Stimulated activated CD4-positive, alpha-beta T cell treated with anti-CD3 and anti-CD28 coated beads, Interleukin-15, amount 100 ng/mL, for 1 hour (primary cell): ENCODE measurements at places on chromosomes 16 and 17.

DNA sequence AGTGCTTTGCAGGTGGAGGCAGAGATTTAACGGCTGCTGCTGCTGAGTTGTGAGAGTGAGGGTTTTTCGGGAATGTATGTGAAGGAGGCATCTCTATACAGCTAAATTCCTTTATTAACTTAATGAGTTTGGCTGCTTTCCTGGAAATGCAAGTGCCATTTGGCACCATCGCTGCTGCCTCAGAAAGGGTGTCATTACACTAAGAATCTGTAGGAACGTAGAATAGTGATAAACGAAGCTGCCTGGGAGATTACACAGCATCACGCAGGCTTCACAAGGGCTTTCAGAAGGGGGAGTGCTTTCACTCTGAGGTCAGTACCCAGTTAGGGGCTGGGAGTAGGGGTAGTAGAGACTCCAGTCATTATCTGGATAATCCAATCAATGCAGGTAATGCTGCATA, 14.1 kb upstream of the NLRP1 start:
- no peak for DNase-seq

GRCh38 chr17:80361495-80362220, 53.3 kb upstream of the ENDOV start:
- no peak for DNase-seq

GRCh38 chr17:40177275-40177874, at the start of gene RAPGEFL1:
TSS of gene RAPGEFL1 (plus strand) at chr17:40177470. CDS start at chr17:40177862, 392 bp downstream.
- peak; percentile 87 for DNase-seq

DNA sequence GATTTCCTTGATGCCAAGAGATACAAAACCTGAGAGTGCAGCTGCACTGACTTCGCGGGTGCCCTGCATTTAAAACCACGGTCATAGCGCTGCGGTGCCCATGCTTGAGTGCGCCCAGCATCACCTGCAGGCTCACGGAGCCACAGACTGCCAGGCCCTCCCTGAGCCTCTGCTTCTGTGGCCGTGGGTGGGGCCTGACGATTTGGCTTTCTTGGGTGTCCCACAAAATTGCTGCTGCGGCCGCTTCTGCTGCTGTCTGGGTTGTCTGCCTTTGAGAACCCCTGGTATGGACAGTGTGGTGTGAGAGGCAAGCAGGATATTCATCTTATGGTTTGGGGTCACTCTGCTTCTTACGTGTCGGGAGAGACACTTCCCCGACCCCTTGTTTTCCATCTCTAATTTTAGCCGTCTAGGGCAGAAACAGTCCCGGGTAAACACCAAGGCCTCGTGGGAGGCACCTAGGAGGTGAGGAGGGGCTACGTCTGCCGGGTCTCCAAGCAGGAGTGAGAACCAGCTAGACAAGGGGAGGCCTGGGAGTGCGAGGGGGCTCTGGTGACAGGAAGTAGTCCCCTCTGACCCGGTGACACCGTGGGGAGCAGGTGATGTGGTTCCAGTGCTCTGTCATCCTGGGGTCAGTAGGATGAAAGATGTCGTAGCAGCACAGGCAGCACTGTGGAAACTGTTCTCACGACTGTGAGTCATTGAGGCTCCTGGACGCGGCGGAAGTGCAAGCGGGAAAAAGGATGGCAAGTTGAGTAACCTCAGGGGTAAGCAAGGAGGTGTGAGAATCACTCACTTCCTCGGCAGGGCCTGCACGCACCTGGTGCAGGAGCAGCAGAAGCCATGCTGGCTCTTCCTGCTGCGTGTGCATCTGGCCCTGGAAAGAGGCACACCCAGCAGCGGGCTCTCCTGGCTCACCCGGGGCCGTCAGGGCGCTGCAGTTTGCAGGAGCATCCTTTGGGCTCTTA, 176.3 kb downstream of the RPTOR start:
- peak; percentile 46 for DNase-seq

GRCh38 chr17:22463110-22463850, 771.0 kb downstream of the KCNJ18 start:
- no peak for DNase-seq

- DNase-seq = no peak
Observed at GRCh38 chr16:10266809-10267208, 84.6 kb upstream of the GRIN2A start.

GRCh38 chr17:9648521-9649110, 3.3 kb downstream of the USP43 start:
- no peak for DNase-seq

GRCh38 chr17:36721560-36722120, 120.3 kb downstream of the MRM1 start:
- no peak for DNase-seq

DNA sequence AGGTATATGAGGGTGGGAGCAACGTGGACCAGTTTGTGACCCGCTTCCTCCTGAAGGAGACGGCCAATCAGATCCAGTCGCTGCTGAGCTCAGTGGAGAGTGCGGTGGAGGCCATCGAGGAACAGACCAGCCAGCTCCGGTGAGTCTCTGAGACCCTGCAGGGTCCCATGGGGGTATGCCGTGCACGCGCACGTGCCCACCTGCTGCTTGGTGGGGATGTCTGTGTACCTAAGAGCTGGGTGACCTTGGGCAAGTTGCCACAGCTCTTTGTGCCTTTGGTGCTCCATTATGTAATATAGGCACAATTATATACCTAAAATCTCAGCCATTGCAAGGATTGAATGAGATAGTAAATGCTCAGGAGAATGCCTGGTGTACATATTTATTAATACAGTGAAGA, 22.4 kb downstream of the NECAB2 start:
- no peak for DNase-seq

DNA sequence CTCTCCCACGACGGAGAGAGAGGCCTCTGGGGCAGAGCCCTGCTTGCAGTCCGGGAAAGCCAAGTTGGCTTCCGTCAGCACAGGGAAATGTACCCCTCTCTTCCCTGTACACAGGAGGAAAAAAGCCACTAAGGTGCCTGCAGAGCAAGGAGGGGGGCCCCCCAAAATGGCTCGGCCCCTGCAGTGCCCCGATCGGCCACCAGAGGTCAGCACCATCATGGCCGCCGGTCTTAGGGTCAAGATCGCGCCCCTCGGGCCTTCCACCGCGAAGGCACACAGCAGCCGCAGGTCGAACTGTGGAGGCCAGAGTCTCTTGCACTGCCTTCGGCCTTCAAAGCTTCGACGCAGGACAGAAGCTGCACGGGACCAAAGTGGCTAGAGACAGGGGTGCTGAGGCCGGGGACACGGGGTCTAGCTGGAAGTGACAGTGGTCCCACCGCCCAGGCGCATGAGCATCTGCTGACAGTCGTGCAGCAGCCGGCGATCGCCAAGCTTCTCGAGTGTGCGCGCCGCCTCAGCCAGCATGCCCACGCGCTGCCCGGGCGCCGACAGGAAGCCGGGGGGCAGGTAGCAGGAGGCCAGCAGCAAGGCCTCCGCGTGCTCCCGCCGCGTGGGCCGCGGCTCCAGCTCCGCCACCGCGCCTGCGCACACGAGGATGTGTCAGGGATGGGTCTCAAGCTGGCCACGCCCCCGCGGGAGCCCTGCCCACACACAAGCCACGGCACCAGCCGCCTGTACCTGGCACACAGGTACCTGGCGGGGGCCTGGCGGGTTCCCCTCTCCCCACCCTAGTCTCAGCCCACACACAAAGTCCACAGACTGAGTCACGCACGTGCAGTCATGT, 24.4 kb downstream of the SREBF1 start:
- DNase-seq = peak; percentile 56

- DNase-seq = no peak
Observed at GRCh38 chr17:1182811-1183170, 3.0 kb upstream of the ABR start.

DNA sequence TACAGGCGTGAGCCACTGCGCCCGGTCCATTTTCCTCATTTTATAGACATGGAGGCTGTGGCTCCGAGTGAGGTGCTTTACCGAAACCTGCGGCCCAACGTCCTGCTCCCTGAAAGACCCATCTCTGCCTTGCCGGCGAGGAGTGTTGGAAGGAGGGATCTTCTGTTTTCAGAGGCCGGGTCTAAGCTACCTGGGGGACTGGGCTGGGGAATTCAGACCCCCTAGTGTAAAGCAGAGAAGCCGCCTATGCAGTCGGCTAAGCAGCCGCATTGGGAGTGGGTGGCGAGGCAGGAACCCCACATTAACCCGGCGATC, 16.3 kb downstream of the MEOX1 start:
- no peak for DNase-seq

DNA sequence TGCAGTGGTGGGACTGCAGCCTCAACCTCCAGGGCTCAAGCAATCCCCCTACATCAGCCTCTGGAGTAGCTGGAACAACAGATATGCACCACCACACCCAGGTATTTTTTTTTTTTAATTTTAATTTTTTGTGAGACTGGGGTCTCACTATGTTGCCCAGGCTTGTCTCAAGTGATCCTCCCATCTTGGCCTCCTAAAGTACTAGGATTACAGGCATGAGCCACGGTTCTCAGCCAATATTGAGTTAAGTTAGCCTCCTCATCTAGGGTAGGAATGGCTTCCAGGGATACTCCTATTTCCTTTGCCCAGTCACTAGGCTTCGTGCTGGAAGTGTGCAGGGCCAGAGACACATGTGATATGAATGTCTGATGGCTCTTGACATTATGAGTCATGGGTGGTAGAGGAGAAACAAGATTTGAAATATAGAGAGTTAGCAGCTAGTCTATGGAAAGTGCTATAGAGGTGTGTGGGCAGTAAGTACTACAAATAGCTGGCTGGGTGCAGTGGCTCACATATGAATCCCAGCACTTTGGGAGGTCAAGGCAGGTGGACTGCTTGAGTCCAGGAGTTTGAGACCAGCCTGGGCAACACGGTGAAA, 8.0 kb upstream of the HES7 start:
- DNase-seq = no peak

GRCh38 chr17:34902831-34903547, 58.3 kb downstream of the CCT6B start:
- no peak for DNase-seq

DNA sequence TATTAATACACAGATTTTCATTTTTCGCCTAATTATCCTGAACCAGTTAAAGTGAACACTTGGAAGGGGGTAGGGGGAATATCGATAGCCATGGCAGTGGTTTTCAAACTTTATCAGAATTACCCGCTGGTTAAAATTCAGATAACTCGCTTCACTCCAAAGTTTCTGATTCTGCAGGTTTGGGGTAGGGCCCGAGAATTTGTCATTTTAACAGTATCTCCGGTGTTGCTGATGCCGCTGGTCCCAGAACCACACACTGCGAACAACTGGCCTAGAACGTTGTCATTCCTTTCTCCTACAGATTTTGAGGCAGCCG, 313 bp upstream of the NSRP1 start:
- DNase-seq = no peak

GRCh38 chr17:82302568-82302963, 14.8 kb downstream of the CD7 start:
- no peak for DNase-seq

GRCh38 chr17:488993-489757, 136.6 kb upstream of the RPH3AL start:
- DNase-seq = no peak

- DNase-seq = no peak
Observed at GRCh38 chr17:9169116-9169515, 147.8 kb downstream of the NTN1 start.

GRCh38 chr16:8892101-8892575, 10.0 kb downstream of the LITAFD start:
- no peak for DNase-seq

DNA sequence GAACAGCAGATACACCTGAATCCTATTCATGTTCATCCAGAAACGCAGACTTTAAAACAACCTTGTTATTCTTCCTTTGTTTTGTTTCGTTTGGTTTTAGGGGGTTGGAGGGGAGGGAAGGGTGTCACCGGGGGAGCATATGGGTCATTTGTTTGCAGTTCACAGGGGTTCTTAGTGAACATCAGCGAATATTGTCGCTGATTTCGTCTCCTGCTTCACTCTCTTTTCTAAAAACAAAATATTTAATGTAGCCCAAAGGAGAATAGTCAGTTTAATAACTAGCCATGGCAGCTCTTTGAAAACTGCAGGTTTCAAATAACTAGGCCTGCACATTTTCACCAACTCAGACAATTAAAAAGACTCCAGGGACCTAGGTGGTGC, 37.6 kb downstream of the HLF start:
- DNase-seq = no peak

- DNase-seq = no peak
Observed at GRCh38 chr17:27596096-27596495, 34.9 kb upstream of the LGALS9 start.

- peak; percentile 57 for DNase-seq
Observed at GRCh38 chr16:1770328-1771187, 785 bp downstream of the NME3 start.

- DNase-seq = peak; percentile 75
Observed at GRCh38 chr17:82863941-82864712, 24.3 kb upstream of the ZNF750 start.

GRCh38 chr17:44279666-44280391, 11.9 kb upstream of the SLC4A1 start:
- DNase-seq = no peak

GRCh38 chr17:27459433-27459832, 3.2 kb downstream of the KSR1 start:
- DNase-seq = no peak

- no peak for DNase-seq
Observed at GRCh38 chr16:30744183-30744582, 4.0 kb upstream of the PHKG2 start.

GRCh38 chr16:15605839-15606517, 37.0 kb downstream of the MARF1 start:
- DNase-seq = no peak

DNA sequence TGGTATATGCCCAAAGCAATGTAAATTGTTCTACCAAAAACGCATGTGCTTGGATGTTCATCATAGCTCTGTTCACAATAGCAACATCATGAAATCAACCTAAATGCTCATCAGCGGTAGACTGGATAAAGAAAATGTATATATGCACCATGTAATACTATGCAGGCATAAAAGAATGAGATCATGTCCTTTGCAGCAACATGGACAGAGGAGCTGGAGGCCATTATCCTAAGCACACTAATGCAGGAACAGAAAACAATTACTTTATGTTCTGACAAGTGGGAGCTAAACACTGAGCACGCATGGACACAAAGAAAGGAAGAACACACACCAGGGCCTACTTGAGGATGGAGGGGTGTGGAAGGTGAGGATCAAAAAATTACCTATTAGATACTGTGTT, 33.7 kb downstream of the TANC2 start:
- DNase-seq = no peak

- DNase-seq = no peak
Observed at GRCh38 chr16:73874324-73874723, 422.3 kb upstream of the PSMD7 start.

GRCh38 chr16:50712560-50712898, 19.1 kb downstream of the NOD2 start:
- DNase-seq = no peak

GRCh38 chr17:29018788-29019474, 13.1 kb upstream of the SEZ6 start:
- DNase-seq = no peak

DNA sequence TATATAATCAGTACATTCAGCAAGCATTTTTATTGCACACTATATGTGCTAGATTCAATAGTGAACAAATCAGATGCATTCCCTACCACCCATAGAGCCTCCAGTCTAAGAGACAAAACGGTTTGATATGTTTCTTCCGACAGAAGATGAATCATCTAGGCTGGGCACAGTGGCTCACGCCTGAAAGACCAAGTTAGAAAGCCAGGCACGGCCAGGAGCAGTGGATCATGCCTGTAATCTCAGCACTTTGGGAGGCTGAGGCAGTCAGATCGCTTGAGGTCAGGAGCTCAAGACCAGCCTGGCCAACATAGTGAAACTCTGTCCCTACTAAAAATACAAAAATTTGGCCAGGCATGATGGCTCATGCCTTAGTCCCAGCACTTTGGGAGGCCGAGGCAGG, 18.3 kb upstream of the COPRS start:
- DNase-seq = no peak

- no peak for DNase-seq
Observed at GRCh38 chr16:25097276-25097975, 14.1 kb upstream of the LCMT1 start.
